DMS 273 treated with DMSO at 0.1 percent for 48 hours (cell line): ENCODE measurements at places on chromosomes 1 and 21.
A peak's percentile ranks its signal among the peaks of the same experiment; 100 is the strongest.

DNA sequence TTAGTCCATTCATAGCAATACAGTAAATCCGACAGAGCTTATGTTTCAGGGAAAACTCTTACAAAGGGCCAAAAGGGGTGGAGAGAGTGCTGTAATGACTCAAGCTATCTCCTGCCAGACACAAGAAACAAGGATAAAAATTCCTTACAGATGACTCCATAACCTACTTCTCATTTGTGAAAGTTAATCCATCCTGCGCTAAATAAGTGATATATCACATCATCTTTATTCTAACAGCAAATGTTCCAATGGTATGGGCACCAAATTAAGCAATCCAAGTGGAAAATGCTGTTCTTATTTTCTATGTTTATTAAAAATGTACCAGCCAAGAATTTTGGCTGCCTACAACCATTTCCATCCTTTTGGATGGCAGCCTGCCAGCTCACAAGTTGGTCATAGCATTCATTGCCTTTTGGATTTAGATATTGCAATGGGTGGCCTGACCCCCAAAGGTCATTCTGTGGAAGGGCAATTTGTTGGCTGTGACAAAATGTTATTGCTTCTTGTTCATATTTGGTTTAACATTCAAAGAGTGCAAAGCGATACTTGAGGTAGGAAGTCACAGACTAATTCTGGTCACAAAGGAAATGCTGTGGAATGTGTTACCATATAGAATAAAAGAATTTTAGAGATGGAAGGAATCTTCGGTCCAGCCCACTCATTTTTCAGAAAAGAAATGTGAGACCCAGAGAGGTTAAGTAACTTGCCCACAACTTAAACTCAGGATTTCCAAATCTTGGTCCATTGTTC is 2.8 kb upstream of the ENAH start:
- peak; percentile 36 for DNase-seq

GRCh38 chr1:199071080-199071479 is 432.2 kb downstream of the PTPRC start:
- no peak for DNase-seq

DNA sequence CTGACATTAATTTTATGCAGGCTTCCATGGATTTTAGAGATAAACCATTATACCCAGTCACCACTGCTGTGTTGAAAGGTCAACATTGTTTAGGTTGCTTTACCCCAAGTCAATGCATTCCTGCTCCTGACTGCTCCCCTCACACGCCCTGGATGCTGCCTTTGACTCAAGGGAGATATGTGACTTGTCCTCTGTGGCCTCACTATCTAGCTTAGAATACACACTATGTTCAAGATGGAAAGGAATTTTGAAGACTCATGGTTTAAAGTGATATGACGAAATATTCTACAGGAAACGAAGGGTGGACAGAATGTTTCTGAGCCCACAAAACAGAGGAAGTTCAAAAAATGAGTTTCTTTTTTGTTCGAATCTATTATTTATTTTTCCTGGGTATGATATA is 170.4 kb upstream of the NR5A2 start:
- no peak for DNase-seq

GRCh38 chr1:39615086-39615673 is 24.3 kb downstream of the HEYL start:
- no peak for DNase-seq

DNA sequence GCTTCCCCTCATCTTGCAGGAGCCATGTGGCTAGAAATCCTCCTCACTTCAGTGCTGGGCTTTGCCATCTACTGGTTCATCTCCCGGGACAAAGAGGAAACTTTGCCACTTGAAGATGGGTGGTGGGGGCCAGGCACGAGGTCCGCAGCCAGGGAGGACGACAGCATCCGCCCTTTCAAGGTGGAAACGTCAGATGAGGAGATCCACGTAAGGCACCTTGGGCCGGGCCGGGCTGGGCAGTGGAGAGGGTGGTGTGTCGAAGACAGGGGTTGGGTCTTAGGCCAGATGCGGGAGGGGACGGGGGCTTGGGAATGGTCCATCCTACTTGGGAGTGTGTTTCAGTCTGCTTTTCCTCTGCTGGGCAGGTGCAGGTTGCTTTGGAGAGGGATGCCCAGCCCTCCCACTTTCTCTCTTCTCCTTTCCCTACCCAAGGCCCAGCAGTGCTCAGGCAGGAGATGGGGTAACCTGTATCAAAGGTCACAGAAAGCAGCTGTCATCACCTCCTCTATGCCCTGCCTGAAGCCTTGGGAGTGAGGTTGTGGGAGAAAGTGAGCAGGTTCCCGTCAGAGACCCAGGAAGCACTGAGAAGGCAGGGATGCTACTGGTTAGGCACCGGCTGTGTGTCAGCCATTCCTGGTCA is 18.9 kb downstream of the EPHX1 start:
- DNase-seq: no peak

DNA sequence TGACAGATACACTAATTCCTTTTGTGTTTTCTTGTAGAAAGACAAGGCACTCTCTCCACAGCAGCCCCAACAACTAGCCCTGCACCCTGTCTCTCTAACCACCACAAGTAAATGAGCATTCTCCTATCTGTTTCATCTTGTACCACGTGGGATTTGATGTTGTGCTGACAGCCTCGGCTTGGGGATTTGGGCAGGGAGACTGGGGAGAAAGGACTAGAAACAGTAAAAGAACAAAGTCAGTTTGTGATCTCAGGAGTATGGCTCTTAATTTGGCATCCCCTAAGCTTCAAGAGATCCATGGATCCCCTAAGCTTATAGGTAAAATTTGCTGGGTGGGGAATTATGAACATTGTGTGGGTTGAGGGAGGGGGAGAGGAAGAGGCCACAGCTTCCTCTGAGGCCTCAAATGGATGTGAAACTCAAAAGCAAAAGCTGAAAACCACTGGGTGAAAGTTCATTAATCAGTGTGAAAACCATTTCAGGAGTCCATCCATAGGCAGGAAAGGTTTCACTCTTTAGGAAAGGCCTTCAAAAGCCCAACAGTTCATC is 3.1 kb downstream of the C1orf162 start:
- no peak for DNase-seq

GRCh38 chr1:44060830-44061267 is 29.6 kb upstream of the SLC6A9 start:
- DNase-seq: no peak

- DNase-seq: no peak
These were observed 323.1 kb upstream of the NFIA start for GRCh38 chr1:60759291-60759690.

DNA sequence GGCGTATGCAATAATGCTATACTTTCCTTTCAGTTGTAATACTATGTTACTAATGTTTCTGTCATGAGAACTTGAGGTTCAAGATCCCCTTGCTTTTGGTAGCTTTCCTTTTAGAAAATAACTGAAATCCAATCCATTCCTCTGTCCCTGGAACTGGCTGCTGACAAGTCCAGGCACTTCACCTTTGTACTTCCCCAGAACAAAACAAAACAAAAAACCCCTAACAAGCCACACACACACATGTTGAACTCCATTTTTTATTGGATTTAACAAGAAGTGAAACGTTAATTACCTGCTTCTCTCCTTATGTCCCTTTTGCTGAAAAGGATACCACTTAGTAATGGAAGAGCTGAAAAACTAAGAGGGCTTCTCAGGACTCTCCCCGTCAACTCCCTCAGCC is 26.1 kb upstream of the SDC3 start:
- DNase-seq: no peak

GRCh38 chr1:173476197-173476664 is 904 bp upstream of the PRDX6 start:
- DNase-seq: no peak
